ENCODE measurements at places on chromosomes 5 and 9.

GRCh38 chr5:4159681-4160080, 564.0 kb downstream of the IRX1 start:
- DNase-seq = no peak

DNA sequence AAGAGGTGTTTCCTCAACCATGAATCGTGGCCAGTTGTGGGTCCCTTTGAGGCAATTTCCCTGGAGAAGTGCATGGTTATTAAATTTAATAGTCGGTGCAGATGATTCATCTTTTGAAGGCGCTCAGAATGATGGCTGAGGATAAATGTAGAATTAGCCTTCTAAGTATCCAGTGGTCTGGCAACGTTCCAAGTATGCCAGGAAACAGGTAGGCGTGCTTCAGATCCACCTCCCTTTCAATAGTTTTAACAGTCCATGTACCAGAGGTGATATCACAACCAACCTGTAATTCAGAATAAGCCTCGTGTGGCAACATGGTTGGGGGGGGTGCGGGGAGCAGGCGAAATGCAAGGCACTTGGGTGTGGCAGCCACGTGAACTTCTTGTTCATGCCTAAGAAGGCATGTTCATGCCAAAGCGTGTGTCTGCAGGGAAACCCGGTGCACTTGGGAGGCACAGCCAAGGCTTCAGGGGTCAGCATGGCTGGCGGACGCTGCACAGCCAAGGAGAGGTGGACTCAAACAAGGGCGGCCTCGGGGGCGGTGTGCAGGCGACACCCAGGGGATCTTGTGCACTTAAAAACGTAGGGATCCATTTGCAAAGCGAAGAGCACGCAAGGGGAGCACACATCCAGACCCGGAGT, 5.2 kb upstream of the NKD2 start:
- DNase-seq = peak; percentile 43

DNA sequence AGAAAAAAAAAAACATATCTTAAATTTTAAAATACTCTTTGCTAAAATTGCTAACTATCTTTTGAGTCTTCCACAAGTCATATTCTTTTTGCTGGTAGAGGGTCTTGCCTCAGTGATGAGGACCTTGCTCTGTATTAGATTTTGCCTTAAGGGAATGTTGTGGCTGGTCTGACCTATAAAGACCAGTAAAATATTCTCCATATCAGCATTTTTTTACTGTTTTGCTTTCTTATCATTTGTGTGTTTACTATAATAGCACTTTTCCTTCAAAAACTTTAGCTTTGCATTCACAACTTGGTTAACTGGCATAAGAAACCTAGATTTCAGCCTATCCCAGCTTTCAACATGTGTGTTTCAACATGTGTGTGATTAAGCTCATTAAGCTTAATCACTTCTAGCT, 224.7 kb upstream of the CDH18 start:
- no peak for DNase-seq

GRCh38 chr9:120932086-120932823, 5.7 kb upstream of the TRAF1 start:
- no peak for DNase-seq

GRCh38 chr9:7241694-7242093, 483.9 kb downstream of the KDM4C start:
- DNase-seq = no peak

DNA sequence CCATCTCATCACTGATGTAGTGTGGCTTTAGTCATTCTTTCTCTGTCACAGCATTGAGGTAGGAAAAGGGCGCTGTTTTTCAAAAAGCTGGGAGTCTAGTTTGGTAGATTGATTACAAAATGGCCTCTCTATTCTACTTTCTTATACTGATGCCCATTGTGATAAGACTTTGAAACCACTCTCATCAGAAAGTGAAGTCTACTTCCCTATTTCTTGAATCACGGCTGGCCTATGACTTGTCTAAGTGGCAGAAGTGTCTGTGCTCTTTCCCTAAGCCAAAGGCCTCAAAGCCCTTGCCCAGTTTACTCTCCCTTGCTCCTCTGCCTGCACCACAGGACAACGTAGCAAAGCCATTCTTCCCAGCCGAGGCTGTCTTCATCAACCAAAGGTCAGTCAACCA, 83.0 kb upstream of the IL33 start:
- no peak for DNase-seq

DNA sequence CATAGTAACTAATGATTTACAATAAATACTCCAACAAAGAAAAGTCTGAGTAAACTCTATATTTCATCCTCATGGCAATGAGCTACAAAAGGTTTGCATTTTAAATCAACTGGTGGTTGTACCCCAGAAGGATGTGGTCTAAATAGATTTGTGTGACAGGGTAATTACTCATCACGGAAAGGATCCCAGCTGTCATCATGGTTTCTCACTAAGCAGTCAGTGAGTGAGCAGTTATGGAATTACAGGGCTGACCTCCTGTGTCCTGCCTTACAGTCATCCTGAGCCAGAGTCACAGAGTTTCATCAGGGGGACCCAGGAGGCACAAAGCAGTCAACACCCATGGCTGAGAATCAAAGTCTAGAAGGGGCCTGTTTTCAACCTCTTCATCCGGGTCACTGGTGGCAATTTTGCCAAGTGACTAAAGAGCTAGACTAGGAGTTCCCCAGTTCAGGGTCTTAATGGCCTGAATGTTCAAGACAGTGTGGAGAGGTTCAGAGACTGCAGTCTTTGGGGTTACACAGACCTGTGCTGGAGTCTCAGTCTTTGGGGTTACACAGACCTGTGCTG, 210.7 kb upstream of the SLC24A2 start:
- DNase-seq = no peak

- DNase-seq = no peak
Measured at GRCh38 chr5:45507178-45507577, 189.0 kb downstream of the HCN1 start.

DNA sequence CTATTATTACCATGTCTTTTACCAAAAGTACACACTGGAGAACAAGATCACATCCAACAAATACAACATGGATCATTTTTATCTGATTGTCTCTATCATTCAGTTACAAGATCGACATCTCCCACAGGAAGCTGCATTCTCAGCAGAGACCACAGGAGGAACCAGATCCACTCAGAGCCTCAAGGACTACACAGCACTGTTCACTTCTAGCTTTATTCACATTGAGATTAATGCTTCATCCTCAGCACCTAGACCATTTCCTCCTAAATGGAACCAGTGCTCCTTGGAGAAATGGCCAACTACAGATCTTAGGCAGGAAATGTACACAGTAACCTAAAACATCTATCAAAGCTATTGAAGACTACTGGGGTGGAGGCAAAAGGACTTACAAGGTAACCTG, 13.3 kb upstream of the C5orf15 start:
- no peak for DNase-seq

- peak; percentile 59 for DNase-seq
Measured at GRCh38 chr5:112878760-112879159, 17.7 kb downstream of the SRP19 start.

- DNase-seq = no peak
Measured at GRCh38 chr5:73189871-73190376, 16.9 kb downstream of the TMEM174 start.

GRCh38 chr9:15763371-15763770, 210.5 kb downstream of the CCDC171 start:
- DNase-seq = no peak

DNA sequence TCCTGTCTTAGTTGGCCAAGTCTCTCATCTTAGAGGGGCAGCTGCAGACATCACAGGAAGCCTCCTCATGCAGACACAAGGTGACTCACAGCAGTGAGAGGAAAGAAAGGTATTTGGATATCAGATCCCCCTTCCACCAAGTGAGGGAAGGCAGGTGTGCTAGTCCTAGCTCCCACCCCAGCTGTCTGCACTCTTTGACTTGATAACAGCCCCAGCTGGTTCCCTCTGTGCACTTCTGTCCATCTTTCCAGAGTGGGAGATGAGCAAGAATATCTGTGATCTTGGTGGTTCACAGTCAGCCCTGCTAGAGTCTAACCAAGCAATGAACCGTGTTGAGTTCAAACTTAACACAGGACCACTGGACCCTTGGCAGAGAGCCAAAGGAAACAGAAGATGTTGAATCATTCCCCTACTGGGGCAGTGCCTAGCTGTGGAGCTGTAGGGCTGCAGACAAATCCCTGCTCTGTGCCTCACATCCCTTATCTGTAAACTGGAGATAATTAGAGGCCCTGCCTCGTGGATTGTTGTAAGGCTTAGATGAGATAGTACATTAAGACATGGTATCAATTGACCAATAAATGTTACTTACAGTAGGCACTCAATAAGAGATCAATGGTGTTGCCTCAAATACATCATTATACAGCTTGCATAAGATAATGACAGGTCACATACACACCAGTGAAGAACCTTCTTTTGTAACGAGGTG, 39.1 kb downstream of the SH3RF2 start:
- DNase-seq = no peak

- DNase-seq = no peak
Measured at GRCh38 chr5:155239803-155240202, 226.2 kb downstream of the KIF4B start.

- no peak for DNase-seq
Measured at GRCh38 chr5:36073595-36074216, 7.0 kb upstream of the UGT3A2 start.

DNA sequence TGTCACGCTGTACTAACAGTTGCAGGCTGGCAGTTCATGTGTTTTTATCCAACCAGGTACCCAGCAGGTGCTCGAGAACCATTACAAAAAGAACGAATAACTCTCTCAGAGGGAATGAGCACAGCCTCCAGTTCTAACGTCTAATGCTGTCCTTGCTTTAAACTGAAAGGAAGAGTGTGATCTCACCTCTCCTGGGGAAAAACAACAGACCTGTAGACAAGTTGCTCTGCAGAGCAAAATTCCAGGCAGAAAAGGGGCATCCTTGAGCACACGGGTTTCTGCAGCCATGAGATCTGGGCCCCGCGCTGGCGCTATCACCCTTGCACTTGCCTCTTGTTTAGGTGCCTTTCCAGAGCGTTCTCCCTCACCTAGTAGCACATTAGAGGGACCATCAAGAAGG, 92.5 kb upstream of the DNAH5 start:
- DNase-seq = no peak

DNA sequence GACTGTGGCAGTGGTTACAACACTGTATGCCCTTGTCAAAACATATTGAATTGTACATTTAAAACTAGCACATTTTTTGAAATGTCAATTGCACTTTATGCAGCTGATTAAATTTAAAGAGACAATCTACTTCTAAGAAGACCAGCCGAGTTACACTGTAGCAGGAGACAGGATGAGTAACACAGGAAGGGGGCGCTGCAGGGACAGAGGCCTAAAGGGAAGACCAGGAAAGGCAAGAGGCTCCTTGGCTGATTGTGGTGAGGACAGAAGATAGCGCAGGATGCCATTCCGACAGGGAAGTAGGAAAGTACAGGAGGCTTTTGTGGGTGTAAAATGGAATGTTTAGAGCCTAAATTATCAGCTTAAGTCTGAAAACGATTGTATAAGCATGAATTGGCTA, 28.2 kb upstream of the PPP2R2B start:
- no peak for DNase-seq

GRCh38 chr5:115661101-115661500, 35.3 kb upstream of the TMED7 start:
- no peak for DNase-seq

GRCh38 chr5:69048230-69048629, 45.6 kb upstream of the SLC30A5 start:
- DNase-seq = no peak

All from central memory CD4-positive, alpha-beta T cell (primary cell).